ENCODE measurements at places on chromosomes 2 and 18.

DNA sequence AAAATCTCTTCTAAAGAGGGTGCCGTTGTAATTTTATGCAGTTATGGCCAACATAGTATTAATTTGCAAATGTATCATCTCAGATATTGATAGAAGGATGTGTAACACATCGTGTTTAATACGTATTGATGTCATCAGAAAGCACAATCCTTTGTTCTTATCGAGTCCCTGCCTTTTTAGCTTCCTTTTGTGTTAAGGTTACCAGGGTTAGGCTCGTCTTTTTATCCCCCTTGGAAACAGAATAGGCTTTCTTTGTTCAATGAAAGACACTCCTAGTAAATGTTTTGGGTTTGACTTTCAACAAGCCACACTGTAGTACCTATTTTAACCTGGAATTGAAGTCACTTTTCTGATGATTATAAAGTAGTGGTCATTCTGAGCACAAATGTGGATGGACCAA lies 136.2 kb downstream of the WDR7 start:
- no peak for DNase-seq

- peak; percentile 52 for DNase-seq
These were observed 1.5 kb downstream of the HOXD1 start for GRCh38 chr2:176189681-176190641.

GRCh38 chr2:96734880-96735583 lies 4.8 kb downstream of the LMAN2L start:
- no peak for DNase-seq

- DNase-seq, result peak; percentile 21
These were observed 142.4 kb downstream of the DDX1 start for GRCh38 chr2:15733867-15734673.

GRCh38 chr2:217166241-217166850 lies 306.5 kb upstream of the TNP1 start:
- no peak for DNase-seq

- no peak for DNase-seq
These were observed 127.5 kb upstream of the TNP1 start for GRCh38 chr2:216987252-216987821.

DNA sequence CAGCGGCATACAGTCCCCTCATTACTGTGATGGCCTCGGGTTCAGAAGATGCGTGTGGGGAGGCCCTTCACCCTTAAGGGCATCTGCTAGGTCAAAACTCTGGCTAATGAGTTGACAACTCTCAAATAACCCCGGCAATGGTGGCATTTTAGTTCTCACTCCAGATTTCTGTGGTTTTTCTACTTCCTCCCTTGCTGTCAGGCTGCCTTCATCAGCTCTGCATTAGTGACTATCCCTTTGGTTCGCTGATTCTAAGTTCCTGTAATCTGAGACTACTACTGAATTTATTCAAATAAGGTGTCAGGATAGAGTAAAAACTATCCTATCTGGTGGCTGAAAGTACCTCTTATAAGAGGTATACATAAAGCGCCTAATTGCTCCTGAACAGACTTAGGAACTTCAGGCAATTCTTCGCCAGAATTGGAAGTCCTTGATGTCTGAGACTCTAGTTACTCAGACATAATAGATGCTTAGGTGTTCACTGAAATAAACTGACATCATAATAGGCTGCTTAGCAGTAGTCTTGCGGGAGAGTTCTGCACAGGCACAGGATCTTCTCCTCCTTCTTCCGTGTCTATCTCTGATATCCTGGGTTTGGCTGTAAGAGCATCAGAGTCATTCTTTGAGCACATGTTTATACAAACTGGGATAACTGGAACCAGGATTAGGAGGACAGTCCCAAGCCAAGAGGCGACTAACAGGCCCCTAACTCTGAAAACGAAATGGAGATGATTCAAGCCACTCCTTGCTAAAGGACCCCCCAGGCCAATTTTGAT lies 194.5 kb downstream of the DNER start:
- no peak for DNase-seq

DNA sequence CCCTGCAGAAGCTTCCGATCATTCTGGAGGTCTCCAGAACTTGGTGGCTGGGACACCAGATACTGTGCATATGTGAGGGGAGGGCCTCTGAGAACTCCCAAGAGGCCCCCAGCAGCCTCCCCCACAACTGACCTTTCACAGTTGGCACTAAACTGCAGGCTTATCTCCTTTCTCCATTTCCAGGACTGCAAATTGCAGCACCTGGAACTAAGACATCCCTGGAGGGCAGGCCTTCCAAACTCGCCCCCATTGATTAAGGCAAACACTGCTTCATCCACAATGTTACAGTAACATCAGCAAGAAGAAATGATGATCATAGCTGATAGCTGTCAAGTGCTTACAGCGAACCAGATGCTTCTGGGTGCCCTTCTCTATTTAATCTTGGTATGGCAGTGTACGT lies 67.9 kb downstream of the TGOLN2 start:
- DNase-seq, result peak; percentile 69

- DNase-seq, result no peak
These were observed 285.0 kb upstream of the KCNH7 start for GRCh38 chr2:163123526-163123925.

GRCh38 chr2:73894475-73894850 lies 1.7 kb downstream of the ACTG2 start:
- DNase-seq, result no peak

GRCh38 chr2:143682436-143683055 lies 553.3 kb downstream of the ARHGAP15 start:
- no peak for DNase-seq

DNA sequence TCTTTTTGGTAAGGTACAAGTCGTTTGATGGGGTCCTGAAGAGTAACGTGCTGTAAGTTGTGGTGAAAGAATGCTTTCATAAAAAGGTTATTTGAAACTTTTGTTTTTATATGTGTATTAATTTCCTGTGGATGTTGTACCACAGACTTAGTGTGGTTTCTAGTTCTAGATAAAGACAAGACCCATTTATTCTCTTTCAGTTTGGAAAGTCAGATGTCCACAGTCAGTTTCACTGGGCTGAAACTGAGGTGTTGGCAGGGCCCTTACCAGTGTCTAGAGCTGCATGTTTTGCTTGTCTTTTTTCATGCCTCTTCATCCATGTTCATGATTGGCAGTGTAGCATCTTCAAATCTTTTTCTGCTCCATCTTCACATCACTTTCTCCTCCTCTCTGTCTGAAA lies 22.1 kb upstream of the DOCK10 start:
- DNase-seq, result no peak

DNA sequence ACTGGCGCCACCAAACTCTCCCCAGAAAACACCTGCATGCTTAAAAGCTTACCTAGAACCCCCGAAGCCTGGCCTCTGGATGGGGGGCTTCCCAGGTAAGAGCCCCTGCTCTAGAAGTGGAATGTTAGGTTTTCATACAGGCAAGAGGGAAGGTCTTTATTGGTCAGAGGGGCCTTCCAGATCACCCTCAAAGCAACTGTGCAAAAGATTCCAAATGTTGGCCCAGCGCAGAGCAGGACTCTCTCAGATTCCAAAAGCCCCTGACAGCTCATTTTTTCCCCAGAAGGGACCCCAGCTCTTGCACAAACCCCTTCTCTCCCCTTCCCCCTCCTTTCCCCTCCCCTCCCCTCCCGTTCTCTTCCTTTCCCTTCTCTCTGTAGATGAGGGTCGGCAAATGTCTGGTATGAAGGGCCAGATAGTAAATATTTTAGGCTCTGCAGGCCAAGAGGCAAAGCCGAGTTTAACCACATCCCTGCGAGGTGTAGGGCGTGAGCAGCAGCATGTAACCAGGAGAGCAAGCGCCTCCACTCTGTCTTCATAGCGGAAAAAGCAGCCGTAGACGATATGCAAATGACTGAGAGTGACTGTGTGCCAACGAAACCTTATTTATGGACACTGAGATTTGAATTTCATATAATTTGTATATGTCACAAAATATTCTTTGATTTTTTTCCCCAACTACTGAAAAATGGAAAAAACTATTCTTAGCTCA lies 116.9 kb downstream of the SMAD7 start:
- peak; percentile 58 for DNase-seq

GRCh38 chr2:27019931-27020855 lies 12.6 kb upstream of the TMEM214 start:
- DNase-seq, result peak; percentile 68

GRCh38 chr18:43868497-43868995 lies 591.3 kb upstream of the SYT4 start:
- DNase-seq, result no peak

DNA sequence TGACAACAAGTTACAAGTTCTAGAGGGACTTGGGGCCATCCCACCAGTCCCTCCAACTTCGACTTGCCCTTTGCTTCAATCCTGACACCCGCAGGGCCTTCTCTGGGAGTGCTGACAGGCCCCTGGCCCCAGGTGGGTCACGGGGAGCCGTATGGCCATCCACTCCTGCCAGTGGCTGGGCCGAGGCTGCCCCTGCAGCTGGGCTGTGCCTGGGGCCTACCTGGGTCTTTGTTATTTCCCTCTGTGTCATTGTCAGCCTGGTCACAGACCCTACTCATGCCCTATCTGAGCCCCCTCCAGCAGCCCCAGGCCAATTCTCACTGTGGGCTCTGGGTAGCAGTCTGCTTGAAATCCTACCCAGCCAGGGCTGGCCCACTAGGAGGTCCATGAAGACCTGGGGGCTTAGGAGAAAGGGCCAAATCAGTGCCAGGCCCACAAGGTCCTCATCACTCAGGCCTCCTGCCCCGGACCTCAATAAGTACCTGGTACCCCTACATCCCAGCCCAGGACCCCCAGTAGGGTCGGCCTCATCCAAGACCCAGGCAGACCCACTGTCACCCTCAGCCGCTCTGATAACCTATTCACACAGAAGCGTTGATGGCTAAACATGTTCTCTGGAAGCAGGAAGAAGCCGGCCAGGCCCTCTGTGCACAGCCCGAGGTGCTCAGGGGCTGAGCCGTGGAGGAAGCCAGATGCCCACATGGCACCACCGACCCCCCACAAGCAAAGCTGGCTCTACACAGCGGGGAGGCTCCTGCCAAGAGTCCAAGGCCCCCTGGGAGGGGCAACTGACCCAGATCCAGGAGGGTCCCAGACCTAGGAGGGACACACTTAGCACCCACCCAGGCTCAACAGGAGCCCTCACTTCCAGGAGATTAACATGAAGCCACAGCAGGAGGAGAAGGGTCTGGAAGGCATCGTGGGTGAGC lies 57.7 kb downstream of the BIN1 start:
- DNase-seq, result no peak

- no peak for DNase-seq
These were observed 99.6 kb upstream of the MCFD2 start for GRCh38 chr2:47015206-47015605.

DNA sequence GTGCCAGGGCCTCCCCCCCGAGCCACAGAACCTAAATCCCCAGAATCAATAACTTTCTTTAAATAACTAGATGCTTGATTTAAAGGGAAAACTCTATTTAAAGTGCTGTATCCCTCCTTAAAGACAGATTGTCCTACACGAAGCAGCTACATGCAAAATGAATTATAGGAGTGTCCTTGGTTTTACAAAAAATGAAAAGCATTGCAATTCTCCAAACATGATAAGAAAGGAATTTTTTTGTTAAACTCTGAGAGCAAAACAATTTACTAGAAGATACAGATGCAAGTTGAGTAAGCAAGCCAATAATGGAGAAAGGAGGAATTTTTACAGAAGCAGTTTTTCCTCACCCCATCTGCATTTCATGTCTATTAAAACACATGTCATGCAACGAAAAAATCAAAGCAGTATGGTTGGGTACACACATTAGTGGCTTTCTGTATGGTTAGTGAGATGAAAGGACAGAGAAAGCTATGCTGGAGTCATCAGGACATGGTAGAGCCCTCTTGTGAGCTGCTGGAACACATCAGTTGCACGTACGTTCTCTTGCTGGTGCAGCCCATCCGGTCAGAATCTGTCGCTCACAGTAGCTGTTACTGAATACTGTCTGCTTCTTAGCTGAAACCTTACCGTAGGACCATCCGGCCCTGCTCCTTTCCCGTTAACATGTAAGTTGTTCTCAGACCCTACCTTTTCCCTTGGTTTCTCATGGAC lies 25.9 kb upstream of the STEAP3 start:
- no peak for DNase-seq

DNA sequence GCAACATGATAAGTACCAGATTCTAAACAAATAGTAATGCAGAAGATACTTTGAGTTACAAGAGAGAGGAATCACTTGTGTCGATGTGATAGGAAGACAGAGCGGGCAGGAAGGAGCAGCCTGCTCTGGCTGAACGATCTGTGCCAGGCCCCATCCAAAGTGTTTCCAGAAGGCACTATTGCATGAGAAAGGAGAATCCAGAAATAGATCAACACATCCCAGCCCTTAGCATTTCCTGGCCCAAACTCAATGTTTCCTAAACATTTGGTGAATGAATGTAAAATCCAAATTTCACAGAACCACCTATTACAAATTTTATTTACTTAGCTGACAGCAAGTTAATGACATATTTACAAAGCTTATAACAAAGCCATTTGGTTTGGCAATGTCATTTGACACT lies 257.2 kb downstream of the TXNL1 start:
- no peak for DNase-seq

DNA sequence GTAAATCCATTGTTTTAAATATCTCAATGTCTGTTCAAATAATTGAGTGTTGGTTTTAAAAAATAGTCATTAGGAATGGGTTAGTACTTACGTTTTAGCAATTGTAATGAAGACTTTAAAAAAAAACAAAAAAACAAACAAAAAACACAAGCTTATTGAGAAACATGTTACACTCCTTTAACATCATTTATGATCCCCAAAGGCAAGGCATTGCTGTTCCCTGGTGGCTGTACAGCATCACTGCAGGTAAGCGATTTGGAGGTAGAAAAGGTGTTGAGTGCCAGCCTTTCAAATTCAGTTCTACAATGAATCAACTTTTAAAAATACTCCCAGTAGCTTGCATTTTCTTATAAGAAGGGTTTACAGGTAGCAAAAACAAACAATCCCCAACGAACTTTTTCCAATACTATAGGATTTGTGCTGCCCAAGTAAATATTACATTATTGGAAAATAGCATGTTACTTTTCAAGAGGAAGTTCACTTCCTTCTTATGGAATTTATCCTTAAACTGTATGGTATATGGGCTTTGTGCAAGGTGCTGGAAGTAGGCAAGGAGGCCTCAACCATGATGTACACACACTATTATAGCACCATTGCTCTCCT lies 27.5 kb downstream of the CNRIP1 start:
- no peak for DNase-seq

DNA sequence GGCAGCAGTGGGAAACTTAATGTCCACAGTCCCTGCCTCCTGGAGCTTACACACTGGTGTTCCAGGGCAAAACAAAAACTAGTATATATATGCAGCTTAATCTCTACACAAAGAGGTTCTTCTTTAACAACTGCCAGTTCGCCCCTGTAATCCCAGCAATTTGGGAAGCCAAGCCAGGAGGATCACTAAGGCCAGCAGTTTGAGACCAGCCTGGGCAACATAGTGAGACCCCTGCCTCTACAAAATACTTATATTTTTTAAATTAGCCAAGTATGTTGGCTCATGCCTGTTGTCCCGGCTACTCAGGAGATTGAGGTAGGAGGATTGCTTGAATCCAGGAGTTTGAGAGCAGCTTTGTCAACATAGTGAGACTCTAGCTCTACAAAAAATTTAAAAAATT lies 17.2 kb upstream of the NEDD4L start:
- peak; percentile 28 for DNase-seq

GRCh38 chr2:10655499-10656225 lies 34.1 kb downstream of the NOL10 start:
- no peak for DNase-seq

GRCh38 chr18:55240978-55241377 lies 281.7 kb upstream of the CCDC68 start:
- no peak for DNase-seq

All from islet precursor cell (in vitro differentiated cells).